ENCODE measurements at places on chromosomes 1 and 21.
A peak's percentile ranks its signal among the peaks of the same experiment; 100 is the strongest.

DNA sequence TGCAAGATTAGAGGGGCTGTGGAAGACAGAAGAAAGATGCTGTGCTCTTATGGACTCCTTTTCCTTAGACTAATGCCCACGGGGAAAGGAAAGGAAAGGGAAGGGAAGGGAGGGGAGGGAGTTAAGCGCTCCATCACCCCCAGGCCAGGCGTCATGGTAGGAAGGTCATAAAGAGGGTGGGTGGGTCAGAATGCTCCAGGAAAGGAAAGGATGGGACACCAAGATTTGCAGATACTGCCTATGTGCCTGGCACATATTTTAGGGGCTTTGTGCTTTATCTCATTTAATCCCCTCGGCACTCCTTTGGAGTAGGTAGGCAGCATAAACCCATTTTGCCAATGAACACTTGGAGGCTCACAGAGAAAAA is 41.4 kb downstream of the MAB21L3 start:
- no peak for DNase-seq

DNA sequence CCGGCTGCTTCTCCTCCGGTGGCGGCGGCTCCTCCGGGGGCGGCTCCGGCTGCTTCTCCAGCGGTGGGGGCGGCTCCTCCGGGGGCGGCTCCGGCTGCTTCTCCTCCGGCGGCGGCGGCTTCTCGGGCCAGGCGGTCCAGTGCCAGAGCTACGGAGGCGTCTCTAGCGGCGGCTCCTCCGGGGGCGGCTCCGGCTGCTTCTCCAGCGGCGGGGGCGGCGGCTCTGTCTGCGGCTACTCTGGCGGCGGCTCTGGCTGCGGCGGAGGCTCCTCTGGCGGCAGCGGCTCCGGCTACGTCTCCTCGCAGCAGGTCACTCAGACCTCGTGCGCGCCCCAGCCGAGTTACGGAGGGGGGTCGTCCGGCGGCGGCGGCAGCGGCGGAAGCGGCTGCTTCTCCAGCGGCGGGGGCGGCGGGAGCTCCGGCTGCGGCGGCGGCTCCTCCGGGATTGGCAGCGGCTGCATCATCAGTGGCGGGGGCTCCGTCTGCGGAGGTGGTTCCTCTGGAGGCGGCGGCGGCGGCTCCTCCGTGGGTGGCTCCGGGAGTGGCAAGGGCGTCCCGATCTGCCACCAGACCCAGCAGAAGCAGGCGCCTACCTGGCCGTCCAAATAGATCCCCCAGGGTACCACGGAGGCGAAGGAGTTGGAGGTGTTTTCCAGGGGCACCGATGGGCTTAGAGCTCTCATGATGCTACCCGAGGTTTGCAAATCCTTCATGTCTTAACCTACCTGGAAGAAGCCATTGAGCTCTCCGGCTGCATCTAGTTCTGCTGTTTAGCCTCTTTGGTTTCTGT is 2.0 kb downstream of the LORICRIN start:
- DNase-seq = peak; percentile 5

DNA sequence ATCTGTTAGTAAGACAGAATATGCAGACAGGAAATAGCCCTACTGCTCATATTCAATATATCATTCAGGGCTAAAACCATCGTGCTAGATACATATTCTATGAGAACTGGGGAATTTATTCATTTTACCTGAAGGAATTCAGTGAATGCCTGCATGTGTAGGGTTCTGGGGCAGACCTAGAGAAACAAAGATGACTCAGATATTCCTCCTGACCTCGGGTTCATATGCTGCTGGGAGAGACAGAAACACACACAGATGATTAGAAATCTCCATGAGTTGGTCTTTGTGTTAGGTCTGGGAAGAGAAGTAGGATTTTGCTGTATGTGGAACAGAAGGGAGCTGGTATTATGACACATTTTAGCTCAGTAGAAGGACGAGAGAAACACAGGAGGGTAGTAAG is 176.5 kb upstream of the ST6GALNAC5 start:
- peak; percentile 5 for DNase-seq

- DNase-seq = no peak
These were observed 203.9 kb downstream of the ZNF326 start for GRCh38 chr1:90198616-90199332.

DNA sequence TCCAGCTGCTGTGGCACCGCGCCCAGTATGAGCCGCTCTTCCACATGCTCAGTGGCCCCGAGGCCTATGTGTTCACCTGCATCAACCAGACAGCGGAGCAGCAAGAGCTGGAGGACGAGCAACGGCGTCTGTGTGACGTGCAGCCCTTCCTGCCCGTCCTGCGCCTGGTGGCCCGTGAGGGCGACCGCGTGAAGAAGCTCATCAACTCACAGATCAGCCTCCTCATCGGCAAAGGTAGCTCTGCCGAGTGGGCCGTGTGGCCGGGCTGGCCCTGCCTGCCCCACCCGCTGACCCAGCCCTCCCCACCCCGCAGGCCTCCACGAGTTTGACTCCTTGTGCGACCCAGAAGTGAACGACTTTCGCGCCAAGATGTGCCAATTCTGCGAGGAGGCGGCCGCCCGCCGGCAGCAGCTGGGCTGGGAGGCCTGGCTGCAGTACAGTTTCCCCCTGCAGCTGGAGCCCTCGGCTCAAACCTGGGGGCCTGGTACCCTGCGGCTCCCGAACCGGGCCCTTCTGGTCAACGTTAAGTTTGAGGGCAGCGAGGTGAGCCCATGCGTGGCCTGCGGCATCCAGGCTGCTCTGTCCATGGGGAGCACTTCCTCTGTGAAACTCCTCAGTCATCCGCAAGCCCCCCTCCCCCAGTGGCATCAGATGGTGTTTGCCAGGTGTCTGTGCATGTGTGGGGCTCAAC is 64.2 kb downstream of the PIK3CD start:
- no peak for DNase-seq
